ENCODE measurements at places on chromosomes 1 and 21.

GRCh38 chr1:190159146-190159545, 318.5 kb downstream of the BRINP3 start:
- DNase-seq: no peak

- no peak for DNase-seq
Measured at GRCh38 chr1:205313563-205314308, 7.8 kb downstream of the NUAK2 start.

DNA sequence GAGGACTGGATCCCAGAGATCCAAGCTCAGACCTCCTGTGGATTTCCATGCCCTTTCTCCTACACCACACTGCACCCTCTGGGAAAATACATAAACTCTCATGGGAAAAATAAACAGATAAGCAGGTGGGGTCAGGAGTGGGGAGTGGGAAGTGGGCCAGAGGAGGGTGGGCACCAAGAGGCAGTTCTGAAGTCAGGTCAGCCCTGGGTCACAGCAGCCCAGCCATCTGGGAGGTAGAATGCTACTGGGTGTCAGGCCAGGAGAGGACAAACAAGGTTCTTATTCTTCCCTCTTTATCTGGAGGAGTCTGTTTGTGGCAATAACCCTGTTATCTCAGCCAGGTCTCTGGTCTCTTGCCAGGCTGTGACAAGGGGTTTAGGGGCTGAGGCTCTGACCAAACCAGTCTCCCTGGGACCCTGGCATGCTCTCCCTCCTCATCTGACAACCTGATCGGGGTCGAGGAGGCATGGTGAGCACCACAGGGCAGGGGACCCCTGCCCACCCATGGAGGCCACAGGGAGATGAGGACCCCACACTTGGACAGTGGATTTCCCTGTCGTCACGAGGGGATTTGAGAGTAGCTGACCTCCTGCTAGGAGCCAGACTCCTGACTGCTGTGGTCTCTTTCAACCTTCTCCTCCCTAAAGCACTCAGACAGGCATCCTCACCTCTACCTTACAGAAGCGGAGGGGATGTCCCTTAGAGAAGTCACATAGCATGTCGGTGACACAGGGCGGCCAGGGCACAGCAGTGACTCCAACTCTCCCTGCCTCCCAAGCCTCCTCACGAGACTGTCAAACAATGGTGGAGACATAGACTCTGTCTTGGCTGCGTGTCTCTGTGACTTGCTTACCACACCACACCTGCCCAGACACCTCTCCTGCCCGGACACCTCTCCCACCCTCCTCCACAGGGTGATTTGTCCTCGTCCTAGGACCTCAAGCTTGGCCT, 51.3 kb upstream of the IFFO2 start:
- DNase-seq: no peak

GRCh38 chr1:9761855-9762254, 61.9 kb downstream of the CLSTN1 start:
- DNase-seq: no peak

- DNase-seq: no peak
Measured at GRCh38 chr1:26403656-26404055, 7.0 kb upstream of the LIN28A start.

- DNase-seq: no peak
Measured at GRCh38 chr1:3695326-3696217, 43.3 kb downstream of the TP73 start.

GRCh38 chr1:116508085-116508983, 62.5 kb downstream of the CD58 start:
- DNase-seq: no peak

DNA sequence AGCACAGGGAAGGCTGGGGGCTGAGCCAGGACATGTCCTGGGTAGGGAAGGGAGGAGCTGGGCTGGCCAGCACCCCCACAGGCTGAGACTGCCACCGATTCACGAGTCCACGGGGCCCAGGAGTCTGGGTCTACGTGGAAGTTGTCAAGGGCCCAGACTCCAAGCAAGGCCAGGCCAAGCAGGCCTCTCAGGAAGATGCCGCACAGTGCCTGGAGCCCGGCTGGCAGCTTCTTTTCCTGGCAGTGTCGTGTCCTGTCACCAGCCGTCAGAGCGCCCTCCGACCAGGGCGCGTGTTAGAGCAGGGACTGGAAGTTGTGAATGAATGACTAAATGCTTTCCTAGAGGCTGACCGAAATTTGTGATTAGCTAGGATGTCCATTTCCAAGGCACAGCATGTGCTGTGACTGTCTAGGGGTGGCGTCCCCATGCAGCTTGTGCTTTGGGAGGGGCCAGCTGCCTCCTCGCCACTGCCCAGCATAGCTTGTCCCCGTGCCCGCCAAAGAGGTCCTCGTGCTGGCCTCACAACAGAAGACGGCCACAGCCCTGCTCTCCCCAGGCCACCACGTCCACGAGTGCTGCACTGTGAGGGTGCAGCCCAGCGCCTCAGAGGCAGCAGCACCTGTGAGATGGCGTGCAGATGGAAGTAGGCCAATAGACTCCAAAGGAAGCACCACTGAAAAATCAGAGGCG, 147.4 kb upstream of the COL6A1 start:
- no peak for DNase-seq

DNA sequence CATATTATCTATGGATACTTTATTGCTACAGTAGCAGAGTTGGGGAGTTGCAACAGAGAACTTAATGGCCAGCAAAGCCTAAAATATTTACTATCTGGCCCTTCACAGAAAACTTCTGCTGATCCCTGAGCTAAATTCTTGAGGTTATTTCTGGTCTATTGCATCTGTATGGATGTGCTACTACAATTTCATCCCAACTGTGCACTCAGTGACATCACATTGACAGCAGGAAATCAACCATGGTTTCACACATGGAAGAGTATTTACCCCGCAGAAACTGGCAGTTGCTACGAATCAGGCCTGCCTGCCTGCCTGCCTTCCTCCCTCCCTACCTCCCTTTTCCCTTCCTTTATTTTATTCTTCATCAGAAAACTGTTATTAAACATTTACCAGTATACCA, 12.1 kb downstream of the CLCA2 start:
- no peak for DNase-seq

DNA sequence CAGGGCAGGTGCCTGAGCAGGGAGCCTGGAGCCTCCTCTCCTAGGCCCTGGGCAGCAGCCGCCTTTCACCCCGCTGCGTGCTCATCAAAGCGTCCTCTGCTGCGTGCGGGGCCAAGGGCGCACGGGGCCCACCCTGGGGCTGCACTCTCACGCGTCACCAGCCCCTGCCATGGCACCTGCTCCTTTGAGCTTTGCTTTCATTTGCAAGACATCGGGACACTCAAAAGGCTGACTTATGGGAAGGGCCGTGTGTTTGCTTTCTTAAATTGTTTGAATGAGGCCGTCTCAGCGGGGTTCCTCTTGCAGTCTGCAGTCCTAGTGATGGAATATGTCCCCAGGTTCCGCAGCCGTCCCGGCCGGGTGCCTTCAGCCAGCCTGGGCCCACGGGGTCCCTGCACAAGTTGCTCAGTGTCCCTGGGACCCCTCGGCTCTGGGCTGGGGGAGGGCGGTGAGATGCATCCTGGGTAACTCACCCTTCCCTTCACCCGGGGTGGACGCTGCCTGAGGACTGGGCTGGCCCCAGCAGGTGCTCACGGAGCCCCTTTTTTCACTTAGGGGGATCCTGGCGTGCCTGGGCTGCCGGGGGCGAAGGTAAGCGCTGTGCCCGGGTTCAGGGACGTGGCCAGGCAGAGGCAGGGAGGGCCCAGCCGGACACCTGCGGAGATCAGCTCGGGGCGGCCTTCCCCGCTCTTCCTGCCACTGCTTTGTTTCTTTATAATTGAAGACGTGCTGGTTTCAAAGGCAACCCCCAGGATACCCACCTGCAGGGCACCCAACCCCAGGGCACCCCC, 53.1 kb downstream of the SLC19A1 start:
- DNase-seq: no peak

DNA sequence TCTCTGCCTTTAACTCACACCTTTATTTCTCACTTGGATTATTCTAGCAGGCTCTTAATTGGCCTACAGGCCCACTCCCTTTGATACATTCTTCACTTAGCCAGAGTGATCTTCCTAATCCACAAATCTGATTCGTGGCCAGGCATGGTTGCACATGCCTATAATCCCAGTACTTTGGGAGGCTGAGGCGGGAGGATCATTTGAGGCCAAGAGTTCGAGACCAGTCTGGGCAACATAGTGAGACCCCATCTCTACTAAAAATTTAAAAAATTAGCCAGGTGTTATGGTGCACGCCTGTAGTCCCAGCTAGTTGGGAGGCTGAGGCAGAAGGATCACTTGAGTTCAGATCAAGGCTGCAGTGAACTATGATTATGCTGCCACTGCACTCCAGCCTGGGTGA, 2.1 kb downstream of the ZBTB17 start:
- DNase-seq: no peak

DNA sequence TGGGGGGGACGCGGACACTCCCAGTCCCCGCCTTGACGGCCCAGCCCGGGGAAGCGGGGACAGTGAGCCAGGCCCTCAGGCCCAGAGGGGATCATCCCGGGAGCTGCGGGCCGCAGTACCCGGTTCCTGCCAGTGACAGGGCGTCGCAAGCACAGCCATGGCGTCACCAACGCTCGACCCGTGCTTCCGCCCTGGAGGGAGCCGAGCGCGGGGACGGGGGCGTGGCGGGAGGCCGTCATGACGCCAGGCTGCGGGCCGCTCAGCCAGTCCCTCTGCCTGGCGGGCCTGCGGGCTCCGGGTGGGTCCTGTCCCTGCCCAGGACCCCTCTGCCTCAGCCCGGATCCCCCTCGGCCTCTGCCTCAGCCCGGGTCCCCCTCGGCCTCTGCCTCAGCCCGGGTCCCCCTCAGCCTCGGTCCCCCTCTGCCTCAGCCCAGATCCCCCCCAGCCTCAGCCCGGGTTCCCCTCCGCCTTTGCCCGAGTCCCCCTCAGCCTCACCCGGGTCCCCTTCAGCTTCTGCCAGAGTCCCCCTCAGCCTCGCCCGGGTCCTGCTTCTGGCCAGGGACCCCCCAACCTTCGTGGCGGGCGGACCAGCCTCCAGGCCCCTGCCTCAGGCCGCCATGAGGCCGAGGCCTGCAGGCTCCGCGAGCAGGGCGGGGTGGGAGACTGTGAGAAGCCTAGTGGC, 2.3 kb upstream of the SLC2A5 start:
- no peak for DNase-seq

GRCh38 chr1:61215119-61215518, 132.8 kb downstream of the NFIA start:
- DNase-seq: no peak

DNA sequence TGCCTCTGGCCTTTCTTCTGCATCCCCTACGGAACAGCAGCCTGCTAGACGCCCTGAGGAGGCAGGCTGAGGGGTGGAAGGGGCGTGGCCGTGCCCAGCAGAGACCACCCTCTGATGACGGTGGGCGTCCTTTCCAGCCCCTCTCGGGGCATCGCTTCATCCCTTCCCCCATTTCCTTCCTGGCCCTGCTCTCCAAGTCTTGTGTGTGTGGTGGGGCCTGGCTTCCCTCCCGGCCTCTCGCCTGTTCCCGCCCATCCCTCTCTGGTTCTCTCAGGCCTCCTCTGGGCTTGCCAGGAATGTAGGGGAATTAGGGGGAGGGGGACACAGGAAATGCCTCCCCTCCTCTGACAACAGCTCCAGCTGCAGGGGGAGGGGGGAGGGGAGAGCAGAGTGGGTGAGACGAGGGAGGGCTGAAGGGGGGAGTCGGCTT, 51.1 kb downstream of the SKI start:
- DNase-seq: peak; percentile 49

GRCh38 chr1:57874418-57874877, 450.6 kb upstream of the DAB1 start:
- no peak for DNase-seq

GRCh38 chr1:235190431-235190830, 29.4 kb upstream of the RBM34 start:
- DNase-seq: no peak

DNA sequence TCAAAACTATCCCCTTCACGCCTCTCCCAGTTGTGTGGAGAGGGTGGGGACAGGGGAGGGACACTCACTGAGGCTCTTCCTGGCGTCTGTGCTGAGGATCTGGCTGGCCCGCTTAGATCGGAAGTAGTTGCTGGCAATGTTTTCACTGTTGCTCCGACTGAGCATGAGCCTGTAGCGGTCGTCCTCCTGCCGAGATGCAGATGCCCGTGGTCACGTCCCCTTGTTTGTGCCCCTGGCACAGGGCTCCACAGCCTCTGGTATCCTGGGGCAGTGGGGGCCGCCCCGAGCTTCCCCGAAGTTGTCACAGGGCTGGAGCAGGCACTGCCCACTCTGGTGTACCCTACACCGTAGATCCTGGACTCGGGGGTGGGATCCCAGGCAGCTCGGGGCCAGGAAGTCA, 5.0 kb upstream of the DDOST start:
- DNase-seq: no peak

DNA sequence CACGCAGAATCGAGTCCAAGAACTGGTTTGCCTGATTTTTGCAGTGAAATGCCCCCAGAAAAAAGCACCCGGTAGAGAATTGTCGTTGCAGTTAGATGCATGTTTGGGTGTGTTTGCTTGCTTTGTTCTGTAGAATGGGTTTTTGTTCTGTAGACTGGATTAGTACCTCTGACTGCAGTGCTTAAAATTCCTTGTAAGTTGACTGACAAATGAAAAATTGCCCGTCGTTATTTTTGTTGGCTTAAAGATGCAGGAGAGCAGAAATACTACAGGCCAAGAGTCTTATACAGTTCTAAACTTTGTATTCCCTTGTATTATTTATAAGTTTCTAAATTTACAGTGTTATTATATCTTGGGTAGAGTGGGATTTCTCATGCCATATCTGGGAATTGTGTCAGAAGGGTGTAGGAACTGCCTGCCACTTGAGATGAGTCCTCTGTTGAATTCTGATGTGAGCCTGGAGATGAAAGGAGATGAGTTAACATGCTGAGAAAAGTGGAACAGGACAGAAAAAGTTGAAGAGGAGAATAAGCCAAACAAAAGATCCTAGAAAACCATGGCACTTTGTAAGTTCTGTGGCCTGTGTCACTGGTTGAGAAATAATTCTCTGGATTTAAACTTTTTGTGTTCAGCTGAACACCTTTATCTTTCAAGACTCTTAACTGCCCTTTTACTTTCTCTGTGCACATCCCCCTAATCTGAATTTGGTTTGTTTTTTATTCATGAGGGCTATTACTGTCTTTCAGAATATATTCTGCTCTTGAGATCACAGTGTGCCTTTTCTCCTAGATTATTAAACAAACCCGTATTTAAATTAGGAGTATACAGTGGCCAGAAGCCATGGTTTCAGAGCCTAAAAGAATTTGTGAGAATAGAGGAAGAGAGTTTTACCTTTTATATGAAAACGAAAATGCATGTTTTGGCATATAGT, 1.4 kb downstream of the DESI2 start:
- DNase-seq: no peak

DNA sequence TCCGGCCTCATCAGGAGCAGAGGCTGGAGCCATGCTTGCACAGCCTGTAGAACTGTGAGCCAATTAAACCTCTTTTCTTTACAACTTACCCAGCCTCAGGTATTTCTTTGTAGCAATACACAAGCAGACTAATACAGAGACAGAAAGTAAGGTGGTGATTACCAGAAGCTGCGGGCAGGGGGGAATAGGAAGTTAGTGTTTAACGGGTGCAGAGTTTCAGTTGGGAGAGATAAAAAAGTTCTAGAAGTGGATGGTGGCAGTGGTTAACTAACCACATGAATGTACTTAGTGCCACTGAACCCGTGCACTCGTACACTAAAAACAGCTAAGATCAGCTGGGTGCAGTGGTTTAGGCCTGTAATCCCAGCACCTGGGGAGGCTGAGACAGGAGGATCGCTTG, 80.4 kb upstream of the TARDBP start:
- no peak for DNase-seq

GRCh38 chr1:207495801-207496792, at the start of gene CR1:
Gene CR1 (plus strand): TSS chr1:207496157. CDS start chr1:207496268, 111 bp downstream.
- no peak for DNase-seq

Measured in non-pigmented ciliary epithelial cell (primary cell).